ENCODE measurements at places on chromosomes 5 and 9.

DNA sequence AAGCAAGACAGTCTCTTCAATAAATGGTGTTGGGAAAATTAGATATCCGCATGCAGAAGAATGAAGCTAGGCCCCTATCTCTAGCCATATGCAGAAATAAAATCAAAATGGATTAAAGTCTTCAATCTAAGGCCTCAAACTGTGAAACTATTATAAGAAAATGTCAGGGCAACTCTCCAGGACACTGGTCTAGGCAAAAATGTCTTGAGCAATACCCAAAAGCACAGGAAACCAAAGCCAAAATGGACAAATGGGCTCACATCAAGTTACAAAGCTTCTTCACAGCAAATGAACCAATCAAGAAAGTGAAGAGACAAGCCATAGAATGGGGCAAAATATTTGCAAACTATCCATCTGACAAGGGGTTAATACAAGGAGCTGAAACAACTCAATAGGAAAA lies 338.8 kb downstream of the NNT start:
- no peak for DNase-seq

DNA sequence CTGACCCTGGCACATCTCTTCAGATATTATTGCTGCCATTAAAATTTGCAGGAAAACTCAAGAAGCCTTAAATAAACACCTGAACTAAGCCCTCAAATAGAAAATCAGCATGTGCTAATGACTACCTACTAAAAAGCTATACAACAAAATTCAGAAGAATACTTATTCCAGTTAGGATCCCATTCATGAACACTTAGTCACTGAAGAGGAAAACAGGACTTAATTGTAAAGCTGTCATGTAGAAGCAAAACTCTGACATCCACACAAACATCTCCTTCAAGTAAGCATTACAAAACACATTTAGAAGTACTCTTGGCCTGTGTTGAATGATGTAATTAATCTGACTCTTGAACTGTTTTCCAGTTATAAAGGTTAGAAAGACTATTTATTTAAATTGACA lies 19.9 kb downstream of the ELL2 start:
- no peak for DNase-seq

- DNase-seq: no peak
Observed at GRCh38 chr9:86349271-86349670, 4.9 kb downstream of the TUT7 start.

DNA sequence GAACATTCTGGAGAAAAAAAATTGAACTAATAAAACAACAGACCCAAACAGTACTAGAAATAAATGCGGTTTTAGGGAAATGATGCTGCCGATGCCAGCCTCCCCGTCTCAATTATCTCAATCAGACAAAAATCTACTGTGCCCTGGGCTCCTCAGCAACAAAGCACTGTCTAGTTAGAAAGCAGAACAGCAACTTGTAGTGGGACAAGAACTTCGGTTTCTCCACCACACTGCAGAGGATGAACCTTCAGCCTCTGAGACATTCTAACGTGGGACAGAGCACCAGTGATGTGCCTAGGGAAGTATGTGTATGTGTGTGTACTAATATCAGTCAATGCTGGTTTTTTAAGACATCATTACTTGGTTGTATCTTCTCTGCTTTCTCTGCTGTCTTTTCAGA lies 11.1 kb upstream of the CAST start:
- DNase-seq: no peak

GRCh38 chr9:129702589-129703520 lies 37.4 kb downstream of the PRRX2 start:
- DNase-seq: no peak

GRCh38 chr5:164256954-164257353 lies 751.5 kb downstream of the MAT2B start:
- DNase-seq: no peak

DNA sequence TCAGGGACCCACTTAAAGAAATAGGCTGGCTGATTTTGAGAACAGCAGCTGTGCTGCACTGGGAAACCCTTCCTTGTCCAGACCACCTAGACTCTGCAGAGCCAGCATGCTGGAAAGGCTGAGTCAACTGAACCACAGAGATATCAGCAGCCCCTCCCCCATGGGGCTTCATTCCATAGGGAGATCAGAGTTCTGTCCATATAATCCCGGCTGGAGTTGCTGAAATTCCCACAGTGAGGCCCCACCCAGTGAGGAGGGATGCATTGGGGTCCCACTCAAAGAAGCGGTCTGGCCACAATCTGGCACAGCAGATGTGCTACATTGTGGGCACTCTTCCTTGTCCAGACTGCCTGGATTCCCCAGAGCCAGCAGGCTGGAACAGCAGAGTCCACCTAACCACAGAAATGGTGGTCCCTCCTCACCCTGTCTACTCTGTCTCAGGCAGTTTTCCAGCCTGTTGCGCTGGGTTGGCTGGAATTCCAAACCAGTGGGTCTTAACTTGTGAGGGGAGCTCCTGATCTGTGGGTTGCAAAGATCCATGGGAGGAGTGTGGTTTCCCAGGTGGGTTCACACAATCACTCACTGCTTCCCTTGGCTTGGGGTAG lies 127.1 kb downstream of the RNF180 start:
- DNase-seq: no peak

GRCh38 chr5:146890731-146891440 lies 12.3 kb upstream of the PPP2R2B start:
- no peak for DNase-seq

- no peak for DNase-seq
Observed at GRCh38 chr9:137705906-137706305, 87.1 kb downstream of the EHMT1 start.

DNA sequence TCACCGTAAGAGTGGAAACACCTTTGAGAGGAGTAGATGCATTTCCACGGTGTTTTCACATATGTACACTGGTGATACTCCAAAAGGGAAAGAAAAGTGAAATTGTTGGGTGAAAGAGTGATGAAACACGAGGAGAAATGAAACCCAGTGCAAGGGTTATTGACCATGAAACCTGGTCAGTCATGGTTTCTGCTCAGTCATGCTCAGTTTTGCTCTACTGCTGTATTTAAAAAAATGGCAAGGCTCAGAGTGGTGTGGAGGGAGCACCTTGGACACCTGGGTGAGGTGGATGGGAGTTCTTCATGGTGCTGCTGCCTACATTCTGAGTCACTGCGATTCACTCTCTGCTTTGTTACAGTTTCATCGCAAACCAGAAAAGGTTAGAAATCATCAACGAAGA lies 32.3 kb downstream of the NTRK2 start:
- no peak for DNase-seq

DNA sequence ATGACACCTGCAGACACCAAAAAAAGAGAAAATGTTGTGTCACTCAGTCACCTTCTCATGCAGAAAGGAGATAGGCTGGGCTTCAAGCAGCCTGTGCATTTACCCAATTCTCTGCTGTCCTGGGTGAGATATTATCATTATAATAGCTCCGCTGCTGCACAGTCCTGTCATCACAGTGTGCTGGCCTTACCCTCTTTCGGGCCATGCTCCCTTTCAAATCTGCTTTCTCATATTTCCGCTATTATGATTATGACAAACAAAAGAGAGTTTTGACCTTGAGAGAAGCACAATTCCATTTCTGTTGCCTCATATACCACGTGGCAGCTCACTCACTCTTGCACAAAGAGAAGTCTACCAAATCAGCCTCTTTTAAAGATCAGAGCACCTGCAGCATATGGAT lies 1350.1 kb upstream of the ACO1 start:
- DNase-seq: no peak

GRCh38 chr5:58317009-58317408 lies 142.9 kb downstream of the PLK2 start:
- DNase-seq: no peak

GRCh38 chr5:97635553-97635952 lies 452.5 kb upstream of the RIOK2 start:
- no peak for DNase-seq

DNA sequence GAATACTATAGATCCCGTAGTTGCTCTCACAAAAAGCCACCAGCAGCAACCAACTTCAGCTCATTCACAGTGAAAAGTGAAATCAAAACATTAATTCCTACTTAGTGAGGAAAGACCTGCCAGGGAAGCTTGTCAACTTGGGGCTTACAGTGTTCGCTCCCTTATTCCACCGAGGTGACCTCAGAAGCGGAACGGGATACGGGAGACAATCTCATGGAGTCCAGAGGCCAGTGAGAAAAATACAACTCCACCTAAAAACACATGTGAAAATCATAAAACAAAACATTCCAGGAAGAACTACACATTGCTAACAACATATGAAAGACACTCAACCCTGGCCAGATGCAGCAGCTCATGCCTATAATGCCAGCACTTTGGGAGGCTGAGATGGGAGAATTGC lies 11.6 kb downstream of the EPB41L4B start:
- DNase-seq: no peak

DNA sequence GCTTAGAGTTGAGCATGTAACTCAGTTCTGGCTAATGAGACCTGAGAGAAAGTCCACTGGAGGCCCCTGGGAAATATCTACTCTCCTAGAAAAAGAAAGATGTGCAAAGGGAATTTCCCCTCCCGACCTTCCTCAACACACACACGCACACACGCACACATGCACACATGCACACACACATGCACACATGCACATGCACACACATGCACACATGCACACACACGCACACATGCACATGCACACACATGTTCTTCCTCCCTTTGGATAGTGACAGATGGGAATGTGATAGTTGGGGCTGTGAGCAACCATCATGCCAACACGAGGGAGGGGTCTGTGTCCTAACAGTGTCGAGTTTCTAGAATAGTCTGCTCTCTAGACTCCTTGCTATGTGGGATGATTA lies 148.2 kb upstream of the EGFLAM start:
- no peak for DNase-seq

DNA sequence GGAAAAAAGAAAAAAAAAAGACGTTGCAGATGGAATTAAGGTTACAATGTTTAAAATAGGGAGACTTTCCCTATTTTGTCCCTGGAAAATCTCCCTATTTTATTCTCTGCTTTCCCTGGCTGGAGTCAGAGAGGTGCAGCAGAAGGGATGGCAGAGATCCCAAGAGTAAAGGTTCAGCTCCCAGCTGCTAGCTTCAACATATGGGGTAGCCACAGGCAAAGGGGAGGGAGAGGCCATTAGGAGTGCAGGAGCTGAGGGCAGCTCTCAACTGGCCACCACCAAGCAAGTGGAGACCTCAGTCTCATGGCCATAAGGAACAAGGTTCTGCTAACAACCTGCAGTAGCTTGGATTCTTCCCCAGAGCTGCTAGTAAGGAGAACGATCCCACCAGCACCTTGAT lies 367.0 kb upstream of the DAP start:
- no peak for DNase-seq

- no peak for DNase-seq
Observed at GRCh38 chr9:1995084-1995483, 20.1 kb upstream of the SMARCA2 start.

- DNase-seq: no peak
Observed at GRCh38 chr9:16526380-16526779, 344.1 kb downstream of the BNC2 start.

DNA sequence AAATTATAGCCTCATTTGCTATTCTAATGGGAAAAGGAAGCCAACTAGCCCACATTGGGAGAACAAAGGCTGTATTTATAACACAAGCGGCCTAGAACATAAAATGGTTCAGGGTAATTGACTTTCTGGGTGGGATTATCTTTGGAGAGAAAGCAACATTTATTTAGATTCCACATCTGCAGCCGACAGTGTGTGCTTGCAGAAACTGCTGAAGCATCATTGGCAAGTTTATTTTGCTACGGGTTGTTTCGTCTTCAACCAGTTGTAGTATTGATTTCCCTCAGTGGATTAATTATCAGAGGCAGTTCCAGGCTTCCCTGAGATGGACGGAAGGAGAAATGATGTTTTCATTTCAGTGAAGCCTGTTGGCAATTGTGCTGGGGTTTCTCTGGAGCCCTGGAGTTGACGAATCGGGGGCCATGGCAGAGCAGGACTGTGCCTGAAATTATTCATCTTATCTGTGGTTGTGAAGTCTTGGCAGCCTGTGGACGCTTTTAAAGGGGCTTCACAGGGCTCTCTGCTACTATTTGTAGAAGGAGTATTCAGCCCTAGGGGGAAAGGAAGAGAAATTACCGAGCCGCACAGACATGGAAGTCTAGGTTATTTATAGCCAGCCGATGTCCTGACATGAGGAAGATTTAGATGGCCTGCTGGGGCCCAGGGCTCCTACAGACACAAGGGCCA lies 290.6 kb upstream of the IRX4 start:
- no peak for DNase-seq

- no peak for DNase-seq
Observed at GRCh38 chr5:129073111-129073510, 21.4 kb upstream of the ISOC1 start.

DNA sequence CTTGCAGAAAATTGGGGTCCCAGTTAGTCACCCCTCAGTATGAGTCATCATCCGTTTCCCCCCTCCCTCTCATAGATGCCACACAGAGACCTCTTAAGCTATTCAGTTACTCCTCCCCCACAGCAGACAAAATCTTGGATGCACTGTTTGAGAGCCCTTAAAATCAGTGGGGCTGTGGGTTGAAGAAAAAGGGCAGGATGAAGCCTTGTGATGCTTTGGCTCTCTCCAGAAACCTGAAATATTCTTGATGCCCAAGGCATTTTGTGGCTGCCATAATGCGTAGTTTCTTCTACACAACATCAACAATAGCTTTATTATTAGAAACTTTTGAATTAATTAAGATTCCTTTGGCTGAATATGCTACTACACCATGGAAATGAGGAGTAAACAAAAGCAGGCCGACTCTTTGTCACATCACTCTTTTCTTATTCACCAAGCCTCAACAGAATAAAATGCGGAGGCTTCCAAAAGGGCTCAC lies 133.8 kb downstream of the MRPS30 start:
- DNase-seq: no peak

GRCh38 chr9:123049589-123050222 lies 16.2 kb downstream of the GPR21 start:
- DNase-seq: no peak

- no peak for DNase-seq
Observed at GRCh38 chr5:177997846-177998245, 1.8 kb upstream of the PROP1 start.

DNA sequence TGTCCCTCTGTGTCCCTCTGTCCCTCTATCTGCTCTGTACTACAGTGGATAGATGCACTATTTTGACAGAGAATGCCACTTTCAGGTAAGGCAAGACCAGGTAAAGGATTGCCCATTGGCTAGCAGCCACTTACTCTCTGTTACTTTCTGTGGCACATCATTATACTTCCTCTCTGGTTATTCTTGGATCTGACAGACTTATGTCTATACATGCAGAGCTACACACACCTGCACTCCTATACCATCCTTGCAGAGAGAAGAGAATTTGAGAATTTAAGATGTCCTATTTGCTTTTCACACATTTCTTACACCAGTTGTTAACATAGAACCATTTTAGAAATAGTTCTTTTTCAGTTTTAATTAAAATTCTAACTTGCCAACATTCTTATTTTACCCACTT lies 163.7 kb upstream of the SLC12A2 start:
- DNase-seq: no peak

GRCh38 chr9:18849270-18849669 lies 183.7 kb downstream of the SAXO1 start:
- DNase-seq: no peak
